Activated CD8-positive, alpha-beta memory T cell treated with anti-CD3 and anti-CD28 coated beads, Interleukin-2, amount 50 U/mL, for 4 hours (primary cell): ENCODE measurements at places on chromosomes 2 and 18.

DNA sequence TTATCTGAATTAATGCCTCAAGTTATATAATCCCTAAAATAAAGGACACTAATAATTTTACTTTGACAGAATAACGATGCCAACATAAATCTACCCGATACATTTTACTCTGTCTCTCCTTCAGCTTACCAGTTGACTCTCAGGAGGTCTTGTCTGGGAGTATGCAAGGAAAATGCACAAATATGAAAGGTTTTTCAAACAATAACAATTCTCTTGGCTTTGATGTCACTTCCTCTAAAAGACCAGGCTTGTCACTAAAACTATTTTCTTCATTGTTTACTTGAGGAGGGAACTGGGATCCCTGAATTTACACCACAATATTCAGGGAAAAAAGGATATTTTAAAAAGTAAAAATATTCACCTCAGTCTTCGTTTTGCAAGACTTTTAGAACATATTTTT, 97.2 kb downstream of the SOS1 start:
- no peak for DNase-seq

DNA sequence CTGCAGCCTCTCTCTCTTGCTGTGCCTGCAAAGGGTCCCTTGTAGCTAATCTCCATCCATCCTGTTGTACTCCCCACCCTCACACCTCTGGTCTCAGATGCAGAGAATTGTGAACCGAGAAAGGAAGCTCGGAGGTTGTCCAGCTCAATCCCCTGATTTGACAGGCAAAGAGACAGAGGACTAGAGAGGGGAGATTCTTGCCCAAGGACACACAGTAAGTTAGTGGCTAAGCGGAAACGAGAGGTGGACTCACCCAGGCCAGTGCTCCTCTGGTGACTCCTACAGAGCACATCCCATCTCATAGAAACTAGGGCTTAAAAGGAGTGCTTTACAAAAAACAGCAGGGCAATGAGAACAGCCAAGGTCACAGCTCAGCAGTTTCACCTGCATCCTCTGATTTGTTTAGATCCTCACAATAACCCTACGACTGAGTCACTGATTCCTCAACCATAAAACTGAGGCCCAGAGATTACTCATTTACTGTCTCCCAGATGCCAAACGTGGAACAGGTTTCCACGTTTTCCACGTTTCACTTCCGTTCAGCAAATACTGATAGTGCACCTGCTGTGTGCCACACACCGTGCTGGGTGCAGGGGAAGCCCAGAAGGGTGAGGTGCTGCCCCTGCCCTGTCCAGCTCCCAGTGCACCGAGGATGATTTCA, 22.1 kb downstream of the EHD3 start:
- DNase-seq = no peak

- DNase-seq = no peak
These were observed 34.1 kb upstream of the OLA1 start for GRCh38 chr2:174282441-174282840.

GRCh38 chr2:44793322-44793870, 148.1 kb upstream of the SIX3 start:
- DNase-seq = no peak

DNA sequence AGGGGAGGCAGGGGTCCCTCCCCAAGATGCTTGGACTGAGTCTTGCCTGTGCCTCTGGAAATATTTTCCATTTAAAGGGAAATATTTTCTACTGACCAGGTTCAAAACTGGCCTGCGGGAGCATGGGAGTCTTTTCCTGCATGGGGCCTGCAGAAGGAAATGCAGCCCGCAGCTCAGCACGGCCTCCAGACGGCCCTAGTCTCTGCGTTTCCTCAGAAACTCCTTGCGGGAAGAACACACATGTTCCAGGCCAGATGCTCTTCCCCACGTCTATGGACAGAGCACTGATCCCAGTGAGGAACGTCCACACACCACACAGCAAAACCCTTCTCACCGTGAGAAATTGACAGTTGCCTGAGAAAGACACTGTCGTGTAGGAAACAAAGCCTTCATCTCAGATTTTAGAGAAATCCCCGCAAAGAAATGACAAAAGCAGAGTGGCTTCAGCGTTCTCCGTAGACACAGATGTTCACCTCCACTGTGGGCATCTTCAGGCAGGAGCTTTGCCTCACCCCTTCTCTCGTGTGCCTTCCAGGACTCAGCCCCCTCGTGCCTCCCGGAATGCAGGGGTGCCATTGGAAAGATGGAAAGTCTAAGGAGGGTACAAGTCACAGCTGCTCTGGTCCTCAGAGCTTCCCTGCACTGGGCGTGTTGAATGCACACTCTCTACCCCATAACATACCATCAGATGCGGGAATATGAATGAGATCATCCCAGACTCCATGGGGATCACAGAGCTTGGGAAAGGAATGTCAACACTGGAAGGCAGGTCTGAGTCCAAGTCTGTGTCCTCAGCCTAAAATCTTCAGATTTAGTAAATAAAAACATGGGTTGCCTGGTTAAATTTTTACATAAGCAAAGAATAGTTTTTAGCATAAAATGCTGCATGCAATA, 438.7 kb upstream of the SALL3 start:
- no peak for DNase-seq

DNA sequence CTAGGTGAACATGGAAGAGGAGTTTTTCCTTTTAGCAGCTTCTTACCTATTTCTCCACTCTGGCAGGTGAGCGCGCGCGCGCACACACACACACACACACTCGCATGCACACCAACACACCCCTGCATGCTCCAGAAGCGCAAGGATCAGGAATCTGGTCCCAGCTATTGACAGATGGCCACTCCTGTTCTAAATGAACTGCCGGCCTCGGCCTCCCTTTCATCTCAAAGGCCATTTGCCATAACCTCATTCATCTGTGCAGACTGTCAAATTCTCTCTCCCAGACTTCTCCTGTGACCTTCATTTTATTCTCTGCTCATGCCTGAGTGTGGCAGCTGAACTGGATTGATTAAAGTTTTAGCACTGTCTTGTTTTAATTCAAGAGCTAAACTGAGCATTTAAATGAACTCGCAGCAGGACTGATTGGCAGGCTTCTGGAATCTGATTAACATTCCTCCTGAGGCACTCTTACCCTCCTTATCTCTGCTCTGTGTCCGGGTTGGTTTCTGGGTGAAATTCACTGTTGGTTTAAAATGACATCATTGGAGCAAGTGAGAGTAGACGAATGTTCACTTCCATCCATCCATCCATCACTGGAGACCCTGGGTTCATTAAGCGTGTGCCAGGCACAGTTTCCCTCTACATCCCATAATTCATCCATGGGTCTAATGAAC, 58.8 kb downstream of the FECH start:
- no peak for DNase-seq

GRCh38 chr2:228841475-228841874, 429.6 kb downstream of the PID1 start:
- no peak for DNase-seq

- DNase-seq = no peak
These were observed 13.2 kb downstream of the EPAS1 start for GRCh38 chr2:46310446-46310845.

DNA sequence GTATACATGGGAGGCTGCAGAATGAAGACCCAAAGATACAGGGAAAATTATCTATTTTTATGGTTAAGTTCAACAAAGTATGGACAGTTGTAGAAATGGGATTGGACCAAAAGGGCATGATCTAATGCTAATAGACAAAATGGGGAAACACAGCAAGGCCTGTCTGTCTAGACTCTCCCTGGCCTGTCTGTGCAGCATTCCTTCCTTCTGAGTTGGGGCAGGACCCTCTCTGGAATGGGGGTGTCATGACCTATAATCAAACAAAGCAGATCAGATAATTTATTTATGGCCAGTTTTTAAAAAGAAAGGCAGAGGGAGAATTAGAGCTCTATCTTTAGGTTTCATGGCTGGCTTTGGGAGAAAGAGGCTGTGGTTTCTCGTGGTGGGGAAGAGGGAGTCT, 104.4 kb downstream of the CTIF start:
- no peak for DNase-seq

DNA sequence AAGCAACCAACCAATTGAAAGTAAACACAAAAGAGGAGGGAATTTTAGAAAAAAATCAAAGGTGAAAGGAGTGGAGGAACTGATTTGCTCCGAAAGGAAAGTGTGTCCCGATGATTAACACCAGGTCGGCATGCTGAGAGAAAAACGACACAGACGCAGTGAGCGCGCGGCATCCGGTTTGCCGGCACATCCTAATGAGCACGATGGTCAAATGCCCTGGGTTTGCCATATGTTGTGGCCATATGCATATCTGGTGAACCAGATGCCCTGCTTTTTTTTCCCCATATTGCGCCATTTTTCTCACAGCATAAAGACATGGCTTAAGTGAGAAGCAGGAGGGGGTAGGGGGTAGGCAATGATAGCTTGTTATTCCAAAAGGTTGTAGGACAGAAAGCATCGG, 626.7 kb downstream of the BCL11A start:
- DNase-seq = no peak

DNA sequence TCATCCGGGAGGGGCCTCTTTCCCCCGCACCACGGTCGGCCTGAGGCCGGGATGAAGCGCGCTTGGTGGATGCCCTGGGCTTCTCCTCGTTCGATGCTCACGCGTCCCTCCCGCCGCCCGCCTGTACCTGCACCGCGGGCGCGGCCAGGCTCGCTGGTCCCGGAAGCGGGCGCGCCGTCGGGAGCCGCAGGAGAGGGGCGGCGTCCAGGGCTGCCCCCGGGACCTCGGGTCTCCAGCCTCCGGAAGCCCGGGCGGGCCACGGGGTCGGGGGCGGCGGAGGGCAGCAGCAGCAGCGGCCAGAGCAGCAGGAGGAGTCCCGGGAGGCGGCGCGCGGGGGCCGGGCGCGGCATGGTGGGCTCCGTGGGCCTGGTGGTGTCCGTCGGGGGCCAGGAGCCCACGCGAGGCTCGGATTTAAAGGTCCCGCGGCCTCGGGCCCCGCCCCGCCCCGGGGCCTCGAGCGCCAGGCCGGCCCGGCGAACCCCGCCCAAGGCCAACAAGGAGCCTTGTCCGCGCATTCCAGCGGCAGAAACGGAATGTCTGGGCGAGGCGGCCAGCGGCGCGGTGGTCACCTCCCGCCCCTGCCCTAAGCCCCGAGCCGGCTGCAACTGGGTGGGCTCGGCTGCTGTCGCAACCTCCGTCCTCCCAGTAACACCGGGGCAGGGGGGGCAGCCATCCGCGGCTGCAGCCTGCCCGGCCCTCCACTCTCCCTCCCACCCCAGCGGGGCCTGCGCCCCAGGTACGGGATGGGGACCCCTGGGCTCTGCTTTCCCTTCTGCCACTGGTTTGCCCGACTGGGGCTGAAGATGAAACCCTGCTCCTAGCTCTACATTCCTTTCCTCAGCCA, at the start of gene MATN3:
Gene MATN3, minus strand, starts transcription at position 387 of the 844 bp plus-strand sequence. Its CDS starts 37 bp downstream, at position 350.
- no peak for DNase-seq

DNA sequence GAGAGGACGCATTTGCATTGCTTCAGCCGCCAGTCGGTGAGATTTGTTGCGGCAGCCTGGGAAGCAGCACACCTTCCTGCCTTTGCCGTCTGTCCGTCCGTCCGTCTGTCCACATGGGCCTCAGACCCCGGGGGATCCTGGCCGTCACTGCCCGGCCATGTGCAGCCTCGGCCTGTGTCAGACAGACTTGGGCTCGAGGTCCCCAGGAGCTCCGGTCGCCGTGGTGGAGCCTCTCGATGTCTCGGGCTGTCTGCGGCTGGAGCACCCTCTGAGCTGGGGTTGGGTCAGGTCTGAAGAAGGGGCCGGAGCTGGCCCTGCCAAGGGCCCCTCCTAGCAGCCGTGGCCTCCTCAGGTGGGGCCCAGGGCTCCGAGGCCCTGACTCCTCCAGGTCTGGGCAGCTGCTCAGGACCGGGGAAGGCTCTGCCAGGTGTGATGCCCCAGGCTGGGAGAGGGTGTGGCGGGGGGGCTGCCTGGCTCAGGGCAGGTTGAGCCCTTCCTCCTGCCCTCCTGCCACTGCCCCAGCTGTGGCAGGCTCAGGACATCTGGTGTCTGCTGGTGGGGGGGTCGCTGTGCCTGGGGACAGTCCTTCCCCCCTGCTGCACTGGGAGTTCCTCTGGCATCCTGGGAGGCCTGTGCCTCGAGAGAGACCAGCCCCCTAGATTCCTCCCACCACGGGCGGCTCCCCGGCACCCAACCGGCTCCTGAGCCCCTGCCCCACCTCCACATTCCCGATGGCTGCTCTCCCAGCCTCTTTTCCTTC, 11.8 kb downstream of the NEU4 start:
- DNase-seq = no peak

DNA sequence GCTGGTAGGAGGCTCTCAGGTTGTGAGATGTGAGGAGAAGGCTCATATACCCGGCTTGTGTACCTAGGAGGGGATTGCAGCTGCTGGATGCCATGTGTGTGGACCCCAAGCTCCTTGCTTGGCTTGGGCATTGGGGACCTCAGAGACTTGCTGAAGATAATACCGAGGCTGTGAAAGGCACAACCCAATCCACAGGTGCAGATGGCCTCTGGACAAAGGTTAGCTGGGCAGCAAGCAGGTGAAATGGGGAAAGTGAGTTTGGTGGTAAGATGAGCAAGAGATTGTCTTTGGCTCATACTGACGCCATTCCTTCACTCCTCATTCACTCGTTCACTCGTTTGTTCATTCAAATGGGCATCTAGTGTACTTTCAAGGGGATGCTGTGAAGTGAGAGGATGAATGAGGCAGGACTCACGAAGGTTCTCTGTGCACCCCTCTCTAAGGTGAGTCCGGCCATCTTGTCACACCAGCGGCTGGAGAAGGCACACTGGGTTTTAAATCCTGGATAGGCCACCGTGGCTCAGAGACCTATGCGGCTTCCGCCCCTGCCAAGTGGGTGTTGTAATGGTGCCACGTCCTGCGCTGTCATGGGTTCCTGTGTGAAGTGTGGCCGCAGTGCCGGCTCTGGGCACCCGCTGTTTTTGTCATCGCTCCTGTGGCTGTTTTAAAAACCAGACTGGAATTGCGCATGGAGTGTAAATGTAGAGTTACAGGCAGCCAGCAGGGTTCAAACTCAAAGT, 13.7 kb downstream of the FBLN7 start:
- no peak for DNase-seq

DNA sequence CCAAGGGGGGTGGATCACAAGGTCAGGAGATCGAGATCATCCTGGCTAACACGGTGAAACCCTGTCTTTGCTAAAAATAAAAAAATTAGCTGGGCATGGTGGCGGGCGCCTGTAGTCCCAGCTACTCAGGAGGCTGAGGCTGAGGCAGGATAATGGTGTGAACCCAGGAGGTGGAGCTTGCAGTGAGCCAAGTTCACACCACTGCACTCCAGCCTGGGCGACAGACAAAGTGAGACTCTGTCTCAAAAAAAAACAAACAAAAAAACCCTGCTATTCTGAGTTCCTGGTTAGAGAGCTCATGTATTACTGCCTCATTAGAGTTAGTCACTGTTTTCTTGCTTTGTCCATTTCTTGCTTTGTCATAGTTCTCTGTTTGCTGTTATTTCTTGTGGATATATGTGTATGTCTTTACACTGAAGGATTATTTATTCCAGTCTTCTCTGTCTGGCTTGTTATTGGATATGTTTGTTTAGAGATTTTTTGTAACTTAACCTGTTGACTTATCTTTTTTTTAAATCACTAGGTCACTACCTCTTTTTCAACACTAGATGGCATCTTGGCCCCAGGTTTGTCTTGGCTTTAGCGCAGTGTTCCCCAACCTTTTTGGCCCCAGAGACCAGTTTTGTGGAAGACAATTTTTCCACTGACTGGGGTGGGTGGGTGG, 17.0 kb downstream of the TTLL4 start:
- DNase-seq = no peak

GRCh38 chr2:240296476-240297255, 138.8 kb upstream of the GPC1 start:
- DNase-seq = no peak
